Esophagus muscularis mucosa (tissue), 4 donors: ENCODE measurements at places on chromosomes 4 and X. TPM values are rescaled to one million over a fixed set of nuclear protein-coding genes. Genes with fewer than 3 reads are reported as not detected.

GRCh38 chrX:123322536-123322935 lies 138.5 kb downstream of the GRIA3 start:
- no peak for DNase-seq

GRCh38 chr4:81377191-81377590 lies 94.5 kb downstream of the RASGEF1B start:
- no peak for DNase-seq

DNA sequence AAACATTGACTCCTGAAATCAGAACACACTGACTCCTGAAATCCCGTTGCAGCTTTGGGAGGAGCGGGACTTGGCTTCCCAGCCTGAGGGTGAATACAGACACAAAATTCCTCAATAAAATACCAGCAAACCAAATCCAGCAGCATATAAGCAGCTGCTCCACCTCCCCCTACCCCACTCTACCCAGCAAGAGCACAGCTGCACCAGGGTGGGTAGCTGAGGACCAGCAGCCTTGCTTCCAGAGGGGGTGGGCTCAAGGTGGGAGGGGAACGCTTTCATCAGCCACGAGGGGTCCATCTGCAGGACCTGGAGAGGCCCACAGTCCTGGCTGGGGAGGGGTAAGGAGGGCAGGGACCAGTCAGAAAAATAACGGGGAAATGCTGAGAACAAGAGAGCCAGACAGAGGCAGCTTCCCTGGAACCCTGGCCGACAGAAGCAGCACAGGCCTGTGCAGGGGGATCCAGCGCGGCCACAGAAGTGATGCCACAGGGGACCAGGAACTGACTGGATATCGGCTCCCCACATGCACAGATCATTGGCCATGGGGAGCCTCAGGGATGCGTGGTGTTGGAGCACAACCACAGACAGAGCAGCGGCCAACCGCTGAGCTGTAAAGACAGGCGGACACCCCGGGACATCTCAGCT lies 49.8 kb downstream of the FGFRL1 start:
- no peak for DNase-seq

- DNase-seq: no peak
Measured at GRCh38 chr4:111136967-111137366, 514.1 kb upstream of the PITX2 start.

DNA sequence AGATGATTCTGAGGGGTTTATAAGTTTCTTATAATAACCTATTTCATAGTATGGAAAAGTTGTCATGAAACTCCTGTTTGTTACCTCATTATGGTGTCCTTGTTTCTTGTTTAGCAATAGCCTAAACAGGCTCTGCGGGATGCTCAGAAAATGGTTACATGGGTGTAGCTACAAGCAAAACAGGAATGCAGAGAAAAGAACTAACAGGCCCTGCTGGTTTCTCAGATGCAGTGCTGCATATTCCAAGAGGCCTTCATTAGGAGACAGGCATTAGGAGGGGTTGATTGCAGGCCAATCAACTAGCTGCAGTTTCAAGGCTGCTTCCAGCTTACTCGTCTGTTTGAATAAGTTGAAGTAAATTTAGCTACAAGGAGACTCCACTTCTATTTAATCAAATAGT lies 37.6 kb upstream of the HPGD start:
- no peak for DNase-seq

GRCh38 chr4:157225096-157225495 lies 4.6 kb downstream of the GRIA2 start:
- DNase-seq: no peak

DNA sequence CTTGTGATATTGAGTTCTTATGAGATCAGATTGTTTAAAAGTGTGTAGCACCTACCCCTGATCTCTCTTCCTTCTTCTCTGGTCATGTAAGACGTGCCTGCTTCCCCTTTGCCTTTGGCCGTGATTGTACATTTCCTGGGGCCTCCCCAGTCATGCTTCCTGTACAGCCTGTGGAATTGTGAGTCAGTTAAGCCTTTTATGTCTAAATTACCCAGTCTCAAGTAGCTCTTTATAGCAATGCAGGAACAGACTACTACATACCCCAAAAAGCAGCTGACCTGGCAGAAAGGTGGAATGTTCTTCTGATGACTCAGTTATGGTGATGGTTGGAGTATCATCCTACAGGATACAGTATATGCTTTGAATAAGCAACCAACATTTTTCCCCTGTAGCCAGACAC lies 11.4 kb upstream of the MCUB start:
- no peak for DNase-seq

- no peak for DNase-seq
Measured at GRCh38 chr4:171646984-171647383, 166.2 kb upstream of the GALNTL6 start.

DNA sequence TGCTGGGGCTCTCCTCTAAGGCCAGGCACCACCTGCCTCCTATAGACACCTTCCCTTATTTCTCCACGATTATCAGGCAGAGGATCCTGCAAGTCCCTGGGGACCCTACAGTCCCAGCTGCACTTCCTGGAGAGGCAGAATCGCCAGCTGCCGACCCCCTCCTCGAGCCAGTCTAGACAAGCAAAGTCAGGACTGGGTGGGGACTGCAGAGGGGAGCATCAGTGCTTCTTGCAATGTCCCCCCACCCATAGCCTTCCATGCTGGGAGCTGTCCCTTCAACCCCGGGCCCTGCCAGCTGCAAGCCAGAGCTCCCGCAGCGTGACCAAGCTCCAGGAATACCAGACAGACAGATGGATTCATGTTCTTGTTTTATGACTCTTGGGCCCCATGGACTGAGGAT lies 1.4 kb upstream of the CRMP1 start:
- DNase-seq: no peak

DNA sequence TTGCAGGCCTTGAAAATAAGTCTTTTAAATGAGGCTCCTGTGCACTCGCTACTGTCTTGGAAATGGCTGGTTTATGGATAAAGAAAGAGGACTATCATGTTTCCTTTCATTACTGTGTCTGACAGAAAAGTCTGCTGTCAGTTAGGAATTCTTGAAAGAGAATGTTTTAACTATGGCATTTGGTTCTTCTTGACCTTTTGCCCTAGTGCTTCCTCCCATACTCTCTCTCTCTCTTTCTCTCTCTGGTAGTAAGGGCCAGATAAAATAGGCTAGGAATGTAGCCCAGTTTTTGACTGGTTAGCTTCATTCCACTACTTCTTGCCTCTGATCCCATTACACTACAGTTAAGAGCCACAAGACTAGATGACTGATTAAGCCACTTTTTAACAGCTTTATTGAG lies 29.8 kb downstream of the YY2 start:
- DNase-seq: no peak

DNA sequence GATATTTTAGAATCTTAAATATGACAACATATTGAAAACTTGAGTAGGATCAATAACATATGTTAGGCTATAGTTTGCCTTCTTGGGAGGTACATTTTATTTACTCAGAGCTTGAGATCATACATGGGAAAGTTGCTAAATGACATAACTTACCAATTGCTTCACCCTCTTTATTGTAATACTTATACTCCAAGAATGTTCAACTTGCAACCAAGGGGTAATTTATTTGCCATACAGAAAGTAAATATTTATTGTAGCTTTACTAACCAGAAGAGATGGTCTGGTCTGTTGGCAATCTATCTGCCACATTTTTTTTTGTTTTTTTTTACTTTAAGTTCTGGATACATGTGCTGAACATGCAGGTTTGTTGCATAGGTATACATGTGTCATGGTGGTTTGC lies 426.6 kb downstream of the ARHGAP24 start:
- no peak for DNase-seq

DNA sequence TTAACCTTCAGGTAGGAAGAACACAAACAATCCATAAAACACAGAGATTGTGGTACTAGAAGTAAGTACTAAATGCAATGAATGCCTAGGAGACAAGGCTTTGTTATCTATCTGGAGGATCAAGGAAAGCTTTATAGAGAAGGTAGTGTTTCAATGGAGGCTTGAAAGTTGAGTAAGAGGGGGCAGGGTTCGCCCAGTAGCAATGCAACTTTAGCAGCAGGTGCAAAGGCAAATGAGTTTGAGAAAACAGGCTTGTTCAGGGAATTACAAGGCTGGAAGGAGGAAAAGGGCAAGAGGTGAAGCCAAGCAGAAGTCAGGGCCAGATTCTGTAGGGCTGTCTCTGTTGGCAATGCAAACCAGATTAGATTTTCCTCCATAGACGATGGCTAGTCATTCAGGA lies 35.5 kb upstream of the AMELX start:
- no peak for DNase-seq

GRCh38 chr4:181613200-181613599 lies 630.0 kb upstream of the TENM3 start:
- no peak for DNase-seq

- DNase-seq: no peak
Measured at GRCh38 chrX:25599061-25599460, 539.1 kb upstream of the MAGEB18 start.

DNA sequence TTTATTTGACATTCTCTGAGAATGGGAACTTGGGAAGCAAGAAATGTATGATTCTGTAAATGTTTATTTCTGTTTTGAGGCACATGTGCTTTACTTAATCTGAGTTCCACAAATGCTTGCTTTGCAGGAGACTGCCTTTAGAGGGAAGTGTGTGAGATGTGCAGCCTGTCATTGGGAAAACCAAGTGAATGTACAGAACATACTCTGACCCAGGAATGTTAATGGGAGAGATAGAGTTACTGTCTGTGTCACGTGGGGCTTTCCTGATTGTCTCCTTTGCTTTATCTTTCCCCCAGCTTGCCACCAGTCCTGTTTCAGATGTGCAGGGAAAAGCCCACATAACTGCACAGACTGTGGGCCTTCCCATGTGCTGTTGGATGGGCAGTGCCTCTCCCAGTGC lies 218.6 kb upstream of the ANXA3 start:
- no peak for DNase-seq

- no peak for DNase-seq
Measured at GRCh38 chr4:4735136-4735750, 124.2 kb upstream of the MSX1 start.

DNA sequence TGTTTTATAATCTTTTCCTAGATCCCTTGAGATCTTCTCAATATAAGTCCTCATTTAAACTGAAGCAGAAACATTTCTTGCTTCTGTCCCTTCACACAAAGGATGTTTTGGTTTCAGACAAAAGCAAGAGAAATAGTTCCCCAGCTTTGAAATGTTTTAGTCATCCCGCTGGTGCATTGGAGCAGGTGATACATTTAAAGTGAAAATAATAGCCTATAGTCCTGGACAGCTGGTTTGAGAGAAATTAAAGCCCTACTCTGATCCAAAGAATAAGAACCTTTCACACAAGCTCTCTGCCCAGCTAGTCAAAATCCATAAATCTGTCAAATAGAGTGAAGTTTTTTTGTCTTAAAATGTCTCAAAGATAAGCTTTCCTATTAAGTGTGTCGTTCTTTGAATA lies 79.4 kb downstream of the LUZP4 start:
- DNase-seq: no peak

GRCh38 chr4:16819652-16820051 lies 78.8 kb downstream of the LDB2 start:
- no peak for DNase-seq

DNA sequence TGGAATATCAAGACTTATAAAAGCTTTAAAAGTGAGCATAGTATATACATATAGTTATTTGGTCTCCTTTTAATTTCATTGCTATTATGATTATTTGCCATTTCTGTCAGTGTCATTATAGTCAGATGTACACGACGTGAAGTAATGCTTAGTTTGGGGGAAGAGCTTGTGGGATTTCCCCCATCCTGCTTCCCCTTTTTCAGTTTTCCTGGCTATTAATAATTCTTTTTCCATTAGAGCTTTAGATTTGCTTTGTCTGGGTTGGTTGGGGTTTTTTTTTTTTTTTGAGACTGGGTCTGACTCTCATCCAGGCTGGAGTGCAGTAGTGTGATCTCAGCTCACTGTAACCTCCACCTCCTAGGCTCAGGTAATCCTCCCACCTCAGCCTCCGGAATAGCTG lies 5.4 kb downstream of the ABCE1 start:
- no peak for DNase-seq

GRCh38 chr4:111510535-111510934 lies 634.7 kb upstream of the FAM241A start:
- no peak for DNase-seq

DNA sequence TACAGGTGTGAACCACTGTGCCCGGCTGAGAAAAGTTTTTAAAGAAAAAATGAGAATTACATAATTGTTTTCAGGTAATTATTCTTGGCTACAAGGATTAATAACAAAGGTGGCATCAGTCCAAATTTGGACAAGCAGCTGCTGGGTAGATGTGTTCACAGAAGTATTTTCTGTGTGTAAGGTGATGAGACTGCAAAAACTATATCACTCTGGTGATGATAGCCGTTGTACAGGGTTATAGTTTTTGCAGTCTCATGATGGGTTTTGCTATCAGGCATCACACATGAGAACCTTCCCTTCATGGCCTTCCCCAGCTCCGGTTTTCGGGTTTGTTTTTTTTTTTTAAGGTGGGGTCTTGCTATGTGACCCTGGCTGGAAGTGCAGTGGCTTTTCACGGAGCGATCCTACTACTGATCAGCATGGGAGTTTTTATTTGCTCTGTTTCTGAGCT lies 5.1 kb upstream of the SLC10A3 start:
- DNase-seq: no peak

GRCh38 chr4:177673985-177674489 lies 231.8 kb upstream of the AGA start:
- no peak for DNase-seq

- peak; percentile 68 for DNase-seq
Measured at GRCh38 chr4:98517218-98518021, 141.0 kb downstream of the TSPAN5 start.

- no peak for DNase-seq
Measured at GRCh38 chr4:109298279-109299010, 4.0 kb downstream of the COL25A1 start.

- DNase-seq: no peak
Measured at GRCh38 chr4:35970366-35970960, 273.9 kb downstream of the ARAP2 start.

DNA sequence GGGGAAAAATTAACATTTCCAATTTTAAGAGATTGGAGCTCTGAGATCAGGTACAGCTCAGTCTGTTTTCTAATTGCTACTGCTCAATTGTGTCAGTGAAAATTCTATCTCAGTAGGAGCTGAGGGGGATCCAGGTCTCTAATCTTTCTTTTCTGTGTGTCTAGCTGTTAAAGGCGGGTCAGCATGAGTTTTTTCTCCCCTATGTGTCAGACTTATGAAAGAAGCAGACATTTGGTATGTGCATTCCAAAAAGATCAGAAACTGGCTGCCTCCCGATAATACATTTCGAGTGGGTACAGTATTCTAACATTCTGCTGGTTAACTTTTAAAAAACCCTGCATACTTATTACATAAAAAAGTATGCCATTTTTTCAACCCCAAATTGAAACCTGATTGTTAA lies 72.4 kb downstream of the PCDH7 start:
- DNase-seq: no peak

KIAA1210 gene
- not detected for total RNA-seq

PRKG2 gene
- total RNA-seq: 8.6 TPM

ADH1B gene
- 518 TPM for total RNA-seq

TBX22 gene
- not detected for total RNA-seq

DIPK2B gene
- 12.5 TPM for total RNA-seq

SPOCK3 gene
- 2.9 TPM for total RNA-seq

ARMCX1 gene
- total RNA-seq: 32.1 TPM

GAGE2A gene
- not detected for total RNA-seq

RBMXL3 gene
- total RNA-seq: not detected

SORCS2 gene
- 10.1 TPM for total RNA-seq

MAGEA9B gene
- total RNA-seq: not detected

H2BW2 gene
- total RNA-seq: not detected

PTCHD1 gene
- total RNA-seq: 9.1 TPM

MOB1B gene
- total RNA-seq: 15.0 TPM

GPR143 gene
- total RNA-seq: not detected

PASD1 gene
- not detected for total RNA-seq
